ENCODE measurements at places on chromosomes 1 and 21.

- DNase-seq, result no peak
Measured at GRCh38 chr1:116674011-116674531, 6.5 kb upstream of the IGSF3 start.

- DNase-seq, result no peak
Measured at GRCh38 chr21:45941717-45942546, 39.6 kb upstream of the COL6A1 start.

DNA sequence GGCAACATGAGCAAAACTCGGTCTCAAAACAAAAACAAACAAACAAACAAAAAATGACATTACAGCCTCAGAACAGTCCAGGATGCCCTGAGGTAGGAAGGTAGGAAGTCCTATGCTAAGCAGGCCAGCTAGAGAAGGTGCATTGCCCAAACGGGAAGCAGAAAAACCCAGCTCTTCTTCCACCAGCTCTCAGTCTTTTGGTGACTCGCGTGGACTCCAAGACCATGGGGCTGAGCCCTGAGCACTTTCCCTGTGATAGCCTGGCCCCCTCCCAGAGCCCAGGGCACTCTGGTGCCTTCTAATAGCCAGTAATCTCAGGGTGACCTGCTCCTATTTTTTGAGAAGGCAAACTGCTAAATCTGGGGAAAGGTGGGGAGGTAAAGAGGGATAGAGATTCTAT, 16.1 kb downstream of the PHLDA3 start:
- DNase-seq, result no peak

- no peak for DNase-seq
Measured at GRCh38 chr1:226891346-226891745, 20.9 kb downstream of the PSEN2 start.

DNA sequence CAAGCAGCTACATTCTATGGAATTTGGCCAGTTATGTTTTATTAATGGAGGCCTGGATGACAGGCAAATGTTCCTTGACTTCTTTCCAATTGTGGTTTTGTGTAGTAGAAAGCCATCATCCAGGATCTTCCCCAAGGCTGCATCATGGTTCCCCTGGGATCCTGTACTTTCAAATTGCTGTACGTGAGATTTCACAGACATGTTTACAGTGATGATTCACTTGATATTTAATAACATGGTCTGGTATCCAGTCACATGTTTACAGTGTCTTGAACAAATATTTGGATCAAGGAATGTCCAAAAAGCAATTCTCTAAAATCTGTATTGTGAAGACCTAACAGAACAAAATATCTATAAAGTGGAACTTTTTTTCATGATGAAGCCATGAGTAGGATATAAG, 68.3 kb upstream of the ST6GALNAC3 start:
- DNase-seq, result no peak

Measured in activated naive CD4-positive, alpha-beta T cell treated with Interleukin-2 at 50 U/mL for 16 hours (primary cell).